Fibroblast of skin of right quadriceps (primary cell): ENCODE measurements at places on chromosomes 1 and 21.

DNA sequence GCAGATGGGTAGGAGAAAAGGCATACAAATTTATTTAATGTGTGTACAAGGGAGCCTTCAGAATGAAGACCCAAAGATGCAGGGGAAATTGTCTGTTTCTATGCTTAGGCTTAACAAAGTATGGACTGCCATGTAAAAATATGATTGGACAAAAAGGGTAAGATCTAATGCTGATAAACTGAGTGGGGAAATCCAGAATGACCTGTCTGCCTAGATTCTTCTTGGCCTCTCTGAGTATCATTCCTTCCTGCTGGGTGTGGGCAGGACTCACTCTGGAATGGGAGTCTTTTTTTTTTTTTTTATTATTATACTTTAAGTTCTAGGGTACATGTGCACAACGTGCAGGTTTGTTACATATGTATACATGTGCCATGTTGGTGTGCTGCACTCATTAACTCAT is 61.0 kb downstream of the IGSF5 start:
- no peak for DNase-seq

GRCh38 chr21:35849144-35849543 is 211.2 kb downstream of the SETD4 start:
- DNase-seq: no peak

- DNase-seq: no peak
These were observed 50.6 kb downstream of the TBX15 start for GRCh38 chr1:118937413-118938072.

GRCh38 chr21:43572446-43572845 is 86.8 kb downstream of the HSF2BP start:
- no peak for DNase-seq

DNA sequence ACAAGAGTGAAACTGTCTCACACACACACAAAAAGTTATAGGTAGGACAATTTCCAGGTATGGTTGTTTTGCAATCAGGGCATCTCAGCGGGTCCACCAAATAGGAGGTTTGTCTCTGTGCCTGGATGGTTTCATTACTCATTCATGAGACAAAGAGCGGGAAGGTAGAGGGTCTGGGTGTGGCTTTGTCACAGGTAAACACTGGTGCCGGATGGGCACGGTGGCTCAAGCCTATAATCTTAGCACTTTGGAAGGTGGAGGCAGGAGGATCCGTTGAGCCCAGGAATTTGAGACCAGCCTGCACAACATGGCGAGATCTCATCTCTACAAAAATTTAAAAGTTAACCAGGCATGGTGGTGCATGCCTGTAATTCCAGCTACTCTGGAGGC is 16.3 kb upstream of the ERVH48-1 start:
- DNase-seq: no peak

- peak; percentile 82 for DNase-seq
These were observed 70.3 kb upstream of the TINAGL1 start for GRCh38 chr1:31505911-31506497.

DNA sequence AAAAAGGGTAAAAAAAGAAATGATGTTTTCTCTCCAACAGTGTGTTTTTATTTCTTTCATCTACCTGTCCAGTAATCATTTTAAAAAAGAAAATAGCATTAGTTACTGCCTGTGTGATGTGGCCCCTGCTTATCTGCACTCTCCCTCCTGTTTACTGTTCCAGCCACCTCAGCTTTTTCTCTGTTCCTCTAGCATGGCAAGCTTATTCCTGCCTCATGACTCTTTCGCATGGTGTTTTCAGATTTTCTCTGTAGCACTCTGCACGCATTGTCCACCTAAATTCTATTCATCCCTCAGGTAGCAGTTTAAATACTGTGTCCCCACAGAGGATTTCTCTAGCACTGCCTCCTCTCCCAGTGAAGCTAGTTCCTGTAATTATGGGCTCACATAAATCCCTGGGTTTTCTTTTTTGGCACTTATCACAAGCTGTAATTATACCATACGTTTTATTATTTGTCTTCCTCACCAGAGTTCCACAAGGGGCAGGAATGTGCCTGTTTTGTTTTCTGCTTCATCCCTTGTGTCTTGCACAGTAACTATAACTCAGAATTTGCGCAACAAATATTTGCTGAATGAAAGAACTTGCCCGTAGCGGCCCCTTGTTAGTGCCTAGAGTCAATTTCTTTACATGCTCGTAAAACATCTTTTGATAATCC is 51.4 kb upstream of the LRIG2 start:
- DNase-seq: peak; percentile 41

DNA sequence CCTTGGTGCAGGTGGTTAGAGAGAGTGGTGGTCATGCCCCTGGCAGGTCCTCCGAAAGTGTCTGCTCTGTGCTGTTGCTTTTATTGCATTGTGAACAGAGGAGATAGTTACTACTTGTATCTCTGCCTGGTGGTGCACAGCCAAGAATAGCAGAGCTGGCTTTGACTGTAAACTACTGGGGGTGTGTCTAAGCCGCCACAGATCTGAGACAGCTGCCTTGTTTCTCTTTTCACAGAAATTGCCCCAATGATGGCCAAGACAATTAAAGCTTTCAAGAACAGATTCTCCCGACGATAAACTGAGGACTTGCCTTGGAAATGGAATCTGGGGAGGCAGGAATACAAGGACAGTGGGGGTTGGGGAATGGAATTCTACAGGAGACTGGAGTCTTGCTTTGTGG is 16.0 kb downstream of the ELOA start:
- no peak for DNase-seq

- no peak for DNase-seq
These were observed 6.1 kb downstream of the PRXL2B start for GRCh38 chr1:2592672-2593071.

GRCh38 chr1:241275981-241276380 is 81.0 kb downstream of the RGS7 start:
- no peak for DNase-seq

- DNase-seq: no peak
These were observed 150.1 kb upstream of the FGGY start for GRCh38 chr1:59146651-59147358.

DNA sequence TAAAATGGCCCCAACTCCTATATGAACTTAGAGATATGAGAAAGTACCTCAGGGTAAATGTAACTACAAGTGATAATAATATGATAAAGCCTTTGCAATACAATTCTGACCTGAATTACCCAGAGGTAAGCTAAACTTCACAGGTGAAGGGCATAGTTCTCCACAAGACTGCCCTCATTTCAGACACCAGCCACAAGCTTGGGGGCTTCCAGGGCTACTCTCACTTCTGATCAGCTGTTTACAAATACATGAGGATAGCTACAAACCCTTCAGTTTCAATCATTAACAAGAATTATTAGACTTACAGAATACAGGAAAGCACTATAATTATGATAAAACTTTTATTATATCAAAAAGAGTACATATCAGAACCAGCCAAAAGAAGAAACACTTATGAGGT is 18.7 kb upstream of the DPH5 start:
- DNase-seq: no peak

- no peak for DNase-seq
These were observed 13.4 kb upstream of the ZBTB8A start for GRCh38 chr1:32525661-32526444.

DNA sequence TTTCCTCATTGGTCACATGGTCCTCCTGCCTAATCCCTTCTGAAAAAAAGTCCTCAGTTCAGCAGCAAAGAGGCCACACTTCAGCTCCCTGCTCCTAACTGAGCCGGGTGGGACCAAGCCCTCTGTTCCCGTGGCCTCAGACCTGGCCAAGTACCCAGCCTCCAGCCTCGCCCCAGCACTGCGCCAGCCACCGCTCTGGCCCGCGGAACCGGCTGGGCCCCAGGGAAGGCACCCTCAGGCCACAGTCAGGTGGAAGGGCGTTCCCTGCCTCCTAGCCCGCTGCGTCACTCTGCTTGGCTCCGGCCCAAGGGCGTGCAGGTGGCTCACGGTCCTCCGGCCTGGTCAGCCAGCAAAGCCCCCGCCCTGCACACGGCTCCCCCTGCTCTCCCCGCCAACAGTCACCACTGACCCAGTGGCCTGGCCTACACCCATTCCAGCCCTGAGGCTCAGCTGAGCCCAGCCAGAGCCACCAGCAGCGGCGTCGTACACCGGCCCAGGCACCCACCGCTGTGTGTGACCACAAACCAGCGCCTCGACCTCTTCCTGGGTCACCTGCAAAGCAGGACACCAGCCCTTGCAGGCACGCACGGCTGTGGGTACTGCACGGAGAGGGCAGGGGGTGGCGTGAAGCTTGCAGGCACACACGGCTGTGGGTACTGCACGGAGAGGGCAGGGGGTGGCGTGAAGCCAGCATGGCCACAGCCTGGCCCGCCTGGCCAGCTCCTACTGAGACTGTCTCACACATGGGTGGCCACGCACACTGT is 19.4 kb downstream of the NADK start:
- DNase-seq: no peak

- DNase-seq: no peak
These were observed 71.2 kb upstream of the ZC3H12A start for GRCh38 chr1:37403166-37403565.

DNA sequence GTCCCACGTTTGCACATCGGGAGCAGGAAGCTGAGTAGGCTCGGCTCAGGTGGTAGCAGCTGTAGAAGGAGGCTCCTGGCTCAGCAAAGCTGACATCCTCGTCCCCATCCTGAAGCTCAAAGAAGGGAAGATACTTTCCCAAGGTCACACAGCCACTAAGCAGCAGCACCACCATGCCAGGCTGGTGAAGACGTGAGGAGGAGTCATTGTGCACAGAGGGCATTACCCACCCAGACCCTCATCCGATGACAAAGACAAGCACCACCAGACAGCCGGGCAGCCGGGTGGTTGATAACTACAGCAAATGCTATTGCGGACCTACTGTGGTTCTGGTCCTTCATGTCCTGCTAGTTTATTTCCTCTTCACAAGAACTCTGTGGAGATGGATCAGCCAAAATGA is 186.9 kb downstream of the MATN1 start:
- DNase-seq: no peak

- DNase-seq: no peak
These were observed 20.2 kb upstream of the MTR start for GRCh38 chr1:236774926-236775325.

DNA sequence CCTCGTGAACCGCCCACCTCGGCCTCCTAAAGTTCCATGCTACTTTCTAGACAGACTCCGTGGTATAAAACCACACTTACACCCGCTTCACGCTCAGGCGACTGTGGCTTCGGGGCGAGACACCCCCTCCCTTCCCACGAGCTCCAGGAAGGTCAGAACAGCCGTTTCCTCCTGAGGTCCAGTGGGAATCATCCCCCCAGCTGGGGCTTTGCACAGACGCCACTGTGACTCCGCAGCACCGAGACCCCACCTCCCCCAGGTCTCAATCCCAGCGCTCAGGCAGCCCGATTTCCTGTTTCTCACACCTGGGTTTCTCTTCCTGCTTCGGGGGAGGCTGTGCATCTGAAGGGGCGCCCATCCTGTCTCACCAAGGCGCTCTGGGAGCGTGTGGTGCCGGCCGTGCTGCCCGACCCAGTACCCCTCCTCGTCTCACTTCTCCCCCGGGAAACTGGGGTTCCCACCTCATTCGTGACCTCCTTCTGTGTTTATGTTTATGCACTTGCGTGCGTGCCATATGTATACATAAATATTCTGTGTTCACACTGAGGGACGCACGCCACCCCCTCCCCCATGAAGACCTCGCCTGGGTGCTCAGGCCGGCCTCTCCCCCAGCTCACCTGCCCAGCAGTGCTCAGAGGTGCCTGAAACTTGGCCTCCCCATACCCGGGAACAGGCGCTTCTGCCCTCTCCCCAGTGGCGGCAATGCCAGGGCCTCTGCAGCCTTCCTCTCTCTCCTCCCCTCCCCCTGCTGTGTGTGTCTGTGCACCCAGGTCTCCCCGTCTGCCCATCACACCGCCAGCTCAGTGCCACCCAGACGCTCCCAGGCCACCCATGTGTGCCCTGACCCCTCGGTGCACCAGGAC is 14.6 kb downstream of the SLC35E2B start:
- DNase-seq: no peak

DNA sequence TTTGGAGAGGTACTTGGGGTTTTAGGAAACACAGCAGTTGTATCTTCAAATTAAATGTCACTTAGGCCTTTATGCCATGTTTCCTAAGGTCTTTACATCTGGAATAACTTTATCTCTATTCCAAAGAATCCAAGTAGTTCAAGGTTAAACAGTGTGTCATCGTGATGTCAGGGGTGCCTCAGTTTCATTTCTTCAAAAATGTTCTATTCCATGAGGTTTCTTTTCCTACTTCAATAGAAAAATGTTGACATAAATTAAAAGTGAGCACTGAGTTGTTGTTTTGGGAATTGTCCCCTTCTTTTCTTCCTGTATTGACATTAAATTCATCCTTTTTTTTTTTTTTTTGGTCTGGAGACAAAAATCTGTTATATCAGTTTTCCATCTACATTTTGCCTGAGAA is 160.6 kb upstream of the C21orf91 start:
- DNase-seq: no peak

- DNase-seq: peak; percentile 35
These were observed 2.2 kb downstream of the ELOA start for GRCh38 chr1:23745515-23745914.

DNA sequence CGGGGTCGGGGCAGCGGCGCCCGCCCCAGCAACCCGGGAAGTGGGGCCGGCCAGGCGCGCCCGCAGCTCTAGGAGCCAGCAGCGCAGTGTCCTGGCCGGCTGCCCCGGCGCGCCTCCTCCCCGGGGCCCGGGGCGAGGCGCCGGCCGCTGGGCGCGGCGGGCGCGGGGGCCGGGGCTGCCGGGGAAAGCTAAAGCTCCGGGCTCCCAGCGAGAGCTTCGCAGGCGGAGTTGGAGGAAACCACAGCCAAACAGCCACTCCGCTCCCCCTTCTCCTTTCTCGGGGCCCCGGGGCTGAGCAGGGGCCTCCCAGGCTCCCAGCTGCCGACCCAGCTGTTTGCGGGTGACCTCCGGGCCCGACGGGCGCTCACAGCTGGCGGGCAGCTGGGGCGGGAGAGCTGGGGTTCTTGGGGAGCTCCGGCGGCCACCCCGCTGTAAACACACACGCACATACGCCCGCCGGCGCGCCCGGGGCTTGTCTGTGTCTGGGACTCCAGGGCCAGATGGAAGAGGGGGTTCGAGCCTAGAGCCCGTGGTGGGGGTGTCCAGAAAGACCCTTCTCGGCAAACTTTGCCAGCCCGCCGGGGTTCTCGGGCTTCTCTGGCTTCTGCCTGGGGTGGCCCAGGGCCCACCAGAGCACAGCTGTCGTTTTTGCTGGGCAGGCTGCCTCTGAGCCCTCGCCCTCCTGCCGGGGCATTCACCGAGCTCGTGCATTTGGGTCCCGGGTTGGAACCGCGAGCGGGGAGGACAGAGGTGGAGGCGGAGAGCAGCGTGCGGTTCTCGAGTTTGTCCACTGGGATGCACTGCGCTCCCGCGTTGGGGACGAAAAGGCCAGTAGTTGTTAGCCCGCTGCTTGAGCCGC is 1.5 kb downstream of the AJAP1 start:
- peak; percentile 68 for DNase-seq

GRCh38 chr1:95730986-95731385 is 497.0 kb downstream of the RWDD3 start:
- no peak for DNase-seq

DNA sequence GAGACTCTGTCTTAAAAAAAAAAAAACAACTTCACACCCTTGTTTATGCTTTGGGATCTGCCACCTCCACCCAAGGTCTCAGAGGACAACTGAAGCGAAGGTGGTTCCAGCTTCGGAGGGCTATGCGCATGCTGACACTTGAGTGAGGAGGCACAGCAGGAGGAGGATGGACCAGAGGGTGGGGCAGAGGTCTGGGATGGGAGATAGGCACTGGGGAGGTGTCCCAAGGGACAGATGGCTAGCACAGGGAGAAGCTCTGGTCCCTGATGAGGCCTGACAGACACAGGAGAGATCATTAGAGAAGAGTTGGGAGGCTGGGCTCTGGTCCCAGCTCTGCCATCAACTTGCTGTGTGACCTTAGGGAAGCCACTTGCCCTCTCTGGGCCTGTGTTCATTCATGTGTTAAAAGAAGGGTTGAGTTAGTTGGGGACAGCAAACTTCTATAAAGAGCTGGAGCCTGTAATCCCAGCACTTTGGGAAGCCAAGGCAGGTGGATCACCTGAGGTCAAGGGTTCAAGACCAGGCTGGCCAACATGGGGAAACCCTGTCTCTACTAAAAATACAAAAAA is 16.8 kb downstream of the E2F2 start:
- no peak for DNase-seq
